ENCODE measurements at places on chromosomes 11 and 22.

GRCh38 chr22:23384431-23384830, 195.7 kb downstream of the IGLL1 start:
- no peak for DNase-seq

DNA sequence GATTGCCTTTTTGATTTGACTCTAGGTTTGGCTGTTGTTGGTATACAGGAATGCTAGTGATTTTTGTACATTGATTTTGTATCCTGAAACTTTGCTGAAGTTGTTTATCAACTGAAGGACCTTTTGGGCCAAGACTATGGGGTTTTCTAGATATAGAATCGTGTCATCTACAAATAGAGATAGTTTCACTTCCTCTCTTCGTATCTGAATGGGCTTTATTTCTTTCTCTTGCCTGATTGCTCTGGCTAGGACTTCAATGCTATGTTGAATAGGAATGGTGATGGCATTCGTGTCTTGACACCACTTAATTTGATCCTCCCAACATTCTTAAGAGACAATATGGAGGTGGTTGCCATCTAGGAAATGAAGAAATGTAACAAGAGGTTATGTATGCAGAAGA, 388.1 kb upstream of the API5 start:
- DNase-seq = no peak

- no peak for DNase-seq
Measured at GRCh38 chr22:34814260-34815025, 251.5 kb upstream of the ISX start.

DNA sequence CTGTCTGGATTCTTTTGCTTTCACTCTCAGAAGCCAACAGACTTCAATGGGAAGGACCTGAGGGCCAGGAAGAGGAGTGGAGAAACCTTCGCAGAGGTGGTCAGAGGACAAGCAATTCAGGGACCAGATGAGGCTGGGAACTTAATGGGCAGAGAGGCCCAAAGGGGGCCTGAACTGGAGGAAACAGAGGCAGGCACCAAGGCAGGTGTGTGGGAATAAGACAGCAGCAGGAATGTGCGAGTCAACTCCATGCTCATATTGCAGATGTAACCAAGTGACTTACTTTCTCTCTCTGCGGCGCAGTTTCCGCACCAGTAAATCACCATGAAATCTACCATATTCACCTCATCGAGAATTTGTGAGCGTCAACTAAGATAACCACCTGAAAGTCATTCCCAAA, 669.1 kb downstream of the NTM start:
- no peak for DNase-seq

GRCh38 chr11:3710485-3711259, 39.5 kb upstream of the CHRNA10 start:
- DNase-seq = no peak

Data from stimulated activated CD4-positive, alpha-beta T cell treated with anti-CD3 and anti-CD28 coated beads, Interleukin-12 subunit alpha, Interleukin-12 subunit beta, amount 100 ng/mL, for 4 hours (primary cell).